KBM-7 (cell line): ENCODE measurements at places on chromosomes 6 and 20.

DNA sequence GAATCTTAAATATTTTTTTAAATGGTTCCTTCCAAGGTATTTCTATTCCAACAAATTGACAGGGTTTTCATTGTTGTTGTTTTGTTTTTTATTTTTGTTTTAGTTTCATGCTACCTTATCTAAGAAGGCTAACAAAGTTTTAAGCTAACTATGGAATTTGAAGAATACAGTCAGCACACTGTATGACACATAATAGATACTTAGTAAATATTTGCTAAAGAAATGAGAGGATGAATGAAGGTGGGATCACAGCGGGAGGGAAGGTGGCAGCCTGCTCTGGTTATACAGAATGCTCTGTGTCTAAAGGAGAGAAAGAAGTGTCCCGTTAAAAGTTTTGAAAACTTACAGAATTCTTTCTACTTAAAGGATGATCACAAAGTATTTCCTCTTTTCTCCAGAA lies 43.7 kb upstream of the DST start:
- DNase-seq, result no peak

DNA sequence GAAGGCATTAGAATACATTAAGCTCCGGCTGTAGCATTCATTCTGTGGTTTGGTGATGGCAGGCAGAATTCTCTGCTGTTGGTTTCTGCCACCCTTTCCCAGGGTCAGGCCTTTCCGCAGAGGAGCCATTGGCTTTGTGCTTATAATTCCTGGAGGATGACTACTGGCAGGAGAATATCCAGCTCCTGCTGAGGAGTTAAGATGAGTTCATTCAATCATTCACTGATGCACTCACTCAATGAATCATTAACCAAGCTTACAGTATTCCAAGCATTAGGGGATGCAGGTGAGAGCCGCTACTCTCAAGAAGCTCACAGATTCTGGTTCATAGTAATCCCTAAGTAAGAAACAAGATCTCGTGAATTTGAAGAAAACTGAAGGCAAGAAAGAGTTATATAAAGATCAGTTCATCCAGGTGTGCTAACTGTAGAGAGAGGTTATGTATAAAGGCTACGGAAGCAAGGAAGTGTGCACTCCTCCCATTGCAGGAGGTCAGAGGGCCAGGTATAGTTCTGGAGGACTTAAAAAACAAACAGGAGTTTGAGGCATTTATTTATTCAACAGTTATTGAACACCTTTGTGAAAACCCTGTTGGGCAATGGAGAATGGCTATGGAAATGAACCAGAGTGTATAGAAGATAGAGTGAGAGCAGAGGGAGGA lies 75.5 kb downstream of the HMGN3 start:
- DNase-seq, result no peak

- DNase-seq, result no peak
Observed at GRCh38 chr6:97703661-97704060, 420.6 kb upstream of the MMS22L start.

GRCh38 chr20:37349517-37350491 lies 3.9 kb downstream of the SRC start:
- DNase-seq, result no peak
